Stimulated activated CD4-positive, alpha-beta T cell treated with anti-CD3 and anti-CD28 coated beads, Interleukin-2, amount 100 ng/mL, for 48 hours (primary cell): ENCODE measurements at places on chromosomes 6 and 20.
A peak's percentile ranks its signal among the peaks of the same experiment; 100 is the strongest.

GRCh38 chr6:35248965-35249364 lies 10.6 kb upstream of the ZNF76 start:
- DNase-seq = no peak

DNA sequence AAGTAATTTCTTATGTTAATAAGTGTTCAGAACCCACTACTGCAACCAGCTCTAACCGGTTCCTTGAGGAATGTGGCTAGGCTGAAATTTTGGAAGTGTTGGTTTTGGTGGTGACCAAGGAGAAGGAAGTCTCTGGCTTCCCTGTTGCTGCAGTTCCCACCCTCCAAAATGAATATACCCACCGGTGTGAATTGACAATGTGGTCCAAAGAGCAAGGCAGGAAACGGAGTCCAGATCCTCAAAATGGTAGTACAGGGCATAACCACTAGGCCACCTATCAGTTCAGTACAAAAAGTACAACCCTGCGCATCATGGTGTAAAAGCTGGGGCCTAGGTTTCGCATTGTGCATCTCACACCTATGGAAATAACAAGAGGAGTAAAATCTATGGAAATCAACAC lies 2.8 kb downstream of the ADNP start:
- no peak for DNase-seq

DNA sequence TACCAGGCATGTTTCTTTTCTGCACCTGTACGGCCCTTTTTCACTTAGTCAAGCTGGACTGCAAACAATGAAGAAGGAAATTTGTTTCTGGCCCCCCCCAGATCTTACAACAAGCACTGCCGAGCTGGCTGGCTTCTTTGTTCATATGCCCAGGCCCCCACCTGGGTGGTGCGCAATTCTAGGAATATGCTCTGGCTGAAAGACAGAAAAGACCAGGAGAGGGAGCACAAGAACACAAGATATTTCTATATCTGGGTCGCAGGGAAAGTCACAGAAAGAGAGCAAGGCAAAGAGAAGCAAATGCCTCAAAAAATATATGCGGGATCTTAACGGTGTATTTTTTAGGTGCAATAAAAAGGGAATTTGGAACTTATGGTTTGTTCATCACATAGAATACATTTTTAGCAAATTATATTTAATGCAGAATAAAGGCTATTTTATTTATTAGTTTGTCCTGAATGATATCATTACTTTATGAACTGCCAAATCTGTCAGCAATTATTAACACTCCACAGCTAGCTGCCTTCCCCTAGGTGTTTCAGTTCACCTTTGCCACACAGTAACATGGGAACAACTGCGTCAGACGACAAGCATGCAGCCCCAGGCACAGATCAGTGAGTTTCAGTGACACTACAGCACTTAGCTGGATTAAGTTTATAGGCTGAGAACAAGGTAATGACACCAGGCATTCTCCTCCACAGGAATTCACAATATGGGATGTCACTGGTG lies 76.5 kb downstream of the GJA10 start:
- no peak for DNase-seq

GRCh38 chr20:58470336-58471192 lies 44.6 kb downstream of the APCDD1L start:
- DNase-seq = no peak

GRCh38 chr6:24875534-24875901 lies 60.2 kb downstream of the RIPOR2 start:
- DNase-seq = no peak

GRCh38 chr20:58268421-58268821 lies 40.0 kb upstream of the ANKRD60 start:
- DNase-seq = no peak

GRCh38 chr6:16228709-16229665 lies 9.4 kb upstream of the GMPR start:
- DNase-seq = no peak

- no peak for DNase-seq
These were observed 85.0 kb upstream of the SMLR1 start for GRCh38 chr6:130742131-130742681.

GRCh38 chr6:80642452-80642851 lies 536.0 kb downstream of the BCKDHB start:
- DNase-seq = no peak

- DNase-seq = no peak
These were observed 207.1 kb downstream of the MAFB start for GRCh38 chr20:40481743-40482458.

GRCh38 chr20:1946762-1947534 lies 46.9 kb downstream of the PDYN start:
- no peak for DNase-seq

DNA sequence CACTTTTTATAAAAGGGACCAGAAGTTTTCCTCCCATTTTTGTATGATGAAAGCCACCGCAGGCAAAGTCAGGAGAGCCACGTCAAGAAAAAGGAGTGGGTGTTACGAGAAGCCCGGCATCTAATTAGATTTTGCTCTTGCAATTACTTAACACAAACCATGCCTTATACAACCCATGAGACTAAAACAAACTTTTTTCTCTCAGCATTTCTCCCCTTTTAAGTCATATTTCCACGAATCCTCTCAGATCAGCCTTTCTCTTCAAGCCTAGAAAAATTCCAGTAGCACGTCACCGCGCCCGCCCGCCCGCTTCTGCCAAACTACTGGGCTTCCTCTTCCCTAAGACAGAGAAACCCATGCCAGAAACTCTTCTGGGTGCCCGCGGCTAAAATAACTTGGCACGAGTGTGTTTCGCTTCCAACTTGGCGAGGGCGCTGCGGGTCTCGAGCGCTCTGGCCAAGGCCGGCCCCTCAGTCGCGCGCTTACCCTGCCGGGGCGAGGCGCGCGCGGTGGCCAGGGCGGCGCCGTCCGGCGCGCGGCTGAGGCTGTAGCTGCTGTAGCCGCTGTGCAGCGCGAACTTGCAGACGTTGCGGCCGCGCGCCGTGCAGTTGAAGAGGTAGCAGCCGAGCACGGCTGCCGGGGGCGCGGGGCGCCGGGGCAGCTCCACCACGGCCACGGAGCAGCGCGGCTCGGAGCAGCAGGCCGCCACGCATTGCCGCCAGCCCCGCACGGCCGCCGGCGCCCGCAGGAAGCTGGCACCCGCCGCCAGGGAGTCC lies 1.0 kb downstream of the LRP11 start:
- DNase-seq = peak; percentile 20

- no peak for DNase-seq
These were observed 128.3 kb downstream of the NKAIN2 start for GRCh38 chr6:123931928-123932327.

- DNase-seq = no peak
These were observed 216.4 kb upstream of the MCHR2 start for GRCh38 chr6:100210137-100211117.

- no peak for DNase-seq
These were observed 161.7 kb downstream of the RIMS1 start for GRCh38 chr6:72048080-72048479.

- no peak for DNase-seq
These were observed 22.2 kb downstream of the CEP57L1 start for GRCh38 chr6:109117346-109118035.

DNA sequence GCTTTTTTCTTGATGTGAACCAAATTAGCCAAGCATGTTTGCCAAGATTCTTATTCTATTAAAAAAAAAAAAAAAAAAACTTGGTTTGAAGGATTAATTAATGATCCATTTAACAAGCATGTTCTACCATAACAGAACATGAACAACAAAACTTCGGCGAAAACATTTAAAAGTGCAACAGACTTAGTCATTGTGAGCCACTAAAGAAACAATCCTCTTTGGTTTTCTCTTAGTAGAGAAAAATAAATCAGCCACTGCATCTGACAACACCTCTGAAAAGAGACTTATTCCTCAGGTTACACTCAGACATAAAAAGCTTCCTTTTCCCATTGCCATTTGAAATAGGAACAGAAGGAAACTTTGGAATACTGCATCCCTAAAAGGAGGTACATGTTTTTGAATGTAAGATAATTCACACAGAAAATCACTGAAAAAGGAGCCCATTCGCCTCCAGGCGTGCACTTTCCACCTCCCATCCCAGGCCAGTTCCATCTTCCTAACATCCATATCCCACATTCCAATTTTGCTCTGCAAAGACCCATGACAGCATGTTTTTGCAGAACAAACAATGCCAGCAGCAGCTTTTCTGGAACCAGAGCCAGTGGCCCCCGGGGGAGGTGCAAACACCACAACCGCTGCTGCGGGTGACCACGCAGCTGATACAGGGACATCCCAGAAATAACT lies 79.5 kb downstream of the ZMYND8 start:
- no peak for DNase-seq

DNA sequence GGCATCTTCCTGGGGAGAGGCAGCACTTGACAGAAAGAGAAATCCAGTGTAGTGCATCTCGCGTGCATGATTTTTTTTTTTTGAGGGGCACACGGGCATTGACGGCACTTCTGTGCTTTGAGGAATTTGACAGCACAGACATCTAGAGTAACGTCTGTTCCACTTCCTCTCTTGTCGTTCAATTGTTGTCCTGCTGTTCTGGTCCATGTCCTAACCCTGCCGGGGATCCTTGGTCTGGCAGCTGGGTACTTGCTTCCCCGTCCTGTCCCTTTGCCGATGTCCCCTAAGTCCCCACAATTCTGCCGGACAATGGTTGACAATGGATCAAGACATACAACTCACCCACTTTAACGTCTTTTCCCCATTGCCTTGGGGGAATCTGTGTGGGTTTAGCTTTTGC lies 46.0 kb upstream of the NAA20 start:
- no peak for DNase-seq

DNA sequence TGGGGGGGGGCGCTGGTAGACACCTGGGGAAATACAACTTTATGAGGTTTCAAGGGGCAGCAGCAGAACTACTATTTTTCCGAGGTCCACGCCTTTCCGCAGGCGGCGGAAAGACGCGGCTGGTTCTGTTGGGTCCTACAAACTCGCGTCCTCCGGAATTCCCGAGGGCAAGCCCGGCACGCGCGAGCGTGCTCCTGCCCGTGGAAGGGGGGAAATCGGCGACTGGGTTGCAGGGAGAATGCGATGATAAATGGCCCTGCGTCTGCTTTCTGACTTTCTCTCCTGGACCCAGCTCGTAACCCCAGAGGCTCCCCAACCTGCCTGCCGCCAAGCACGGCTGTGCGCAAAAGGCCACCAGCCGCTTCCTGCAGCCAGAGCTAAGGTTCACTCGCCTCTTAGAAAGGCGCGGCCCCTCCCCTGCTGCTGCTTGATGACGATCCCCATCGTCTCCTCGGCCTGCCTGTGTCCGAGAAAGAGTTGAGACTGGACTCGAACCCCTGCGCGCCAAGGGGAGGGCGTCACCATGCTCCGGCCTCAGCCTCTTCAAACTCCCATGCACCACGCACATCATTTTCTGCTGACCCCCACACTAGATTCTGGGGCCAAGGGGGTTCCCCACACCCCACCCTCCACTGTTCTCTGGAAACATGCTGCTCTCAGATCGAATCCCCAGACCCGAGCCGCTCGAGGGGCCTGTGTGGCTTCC lies 6.7 kb downstream of the FOXA2 start:
- no peak for DNase-seq

- no peak for DNase-seq
These were observed 157.0 kb downstream of the CLIC5 start for GRCh38 chr6:45858691-45859090.

- DNase-seq = no peak
These were observed 130.5 kb downstream of the CRYBG1 start for GRCh38 chr6:106490974-106491373.

DNA sequence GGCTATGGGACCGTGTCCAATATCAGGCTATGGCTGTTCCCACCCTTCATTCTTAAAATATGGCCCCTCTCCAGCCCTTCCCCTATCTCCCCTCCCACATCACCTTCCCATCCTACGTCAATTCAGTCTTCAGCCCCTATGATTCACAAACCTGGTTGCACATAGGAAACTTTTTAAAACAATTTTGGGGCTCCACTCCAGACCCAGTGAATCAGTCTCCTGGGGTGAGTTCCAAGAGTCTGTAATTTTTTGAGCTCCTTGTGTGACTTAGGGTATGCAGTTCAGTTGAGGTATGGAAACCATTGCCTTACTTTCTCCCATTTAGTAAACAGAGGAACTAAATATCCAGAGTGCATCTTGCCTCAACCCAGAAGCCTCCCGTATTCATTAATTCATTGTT lies 5.5 kb downstream of the HNF4A start:
- DNase-seq = no peak

DNA sequence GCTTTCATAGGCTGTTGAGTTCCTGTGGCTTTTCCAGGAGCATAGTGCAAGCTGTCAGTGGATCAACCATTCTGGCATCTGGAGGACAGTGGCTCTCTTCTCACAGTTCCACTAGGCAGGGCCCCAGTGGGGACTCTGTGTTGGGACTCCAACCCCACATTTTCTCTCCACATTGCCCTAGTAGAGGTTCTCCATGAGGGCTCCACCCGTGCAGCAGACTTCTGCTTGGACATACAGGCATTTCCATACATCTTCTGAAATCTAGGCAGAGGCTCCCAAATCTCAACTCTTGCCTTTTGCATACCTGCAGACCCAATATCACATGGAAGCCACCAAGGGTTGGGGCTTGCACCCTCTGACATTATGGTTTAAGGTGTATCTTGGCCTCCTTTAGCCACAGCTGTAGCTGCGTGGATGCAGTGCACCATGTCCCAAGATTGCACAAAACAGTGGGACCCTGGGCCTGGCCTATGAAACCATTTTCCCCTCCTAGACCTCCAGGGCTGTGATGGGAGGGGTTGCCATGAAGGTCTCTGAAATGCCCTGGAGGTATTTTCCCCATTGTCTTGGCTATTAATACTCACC lies 645.9 kb upstream of the CITED2 start:
- no peak for DNase-seq

DNA sequence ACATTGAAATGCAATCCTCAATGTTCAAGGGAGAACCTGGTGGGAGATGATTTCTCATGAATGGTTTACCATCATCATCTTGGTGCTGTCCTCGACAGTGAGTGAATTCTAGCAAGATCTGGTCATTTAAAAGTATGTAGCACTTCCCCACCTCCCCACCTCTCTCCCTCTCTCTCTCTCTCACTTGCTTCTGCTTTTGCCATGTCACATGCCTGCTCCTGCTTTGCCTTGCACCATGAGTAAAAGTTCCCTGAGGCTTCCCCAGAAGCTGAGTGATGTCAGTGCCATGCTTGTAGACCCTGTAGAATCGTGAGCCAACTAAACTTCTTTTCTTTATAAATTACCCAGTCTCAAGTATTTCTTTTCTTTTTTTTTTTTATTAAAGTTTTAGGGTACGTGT lies 60.5 kb downstream of the DST start:
- no peak for DNase-seq

- DNase-seq = no peak
These were observed 108.4 kb upstream of the SIM1 start for GRCh38 chr6:100573166-100573565.

GRCh38 chr6:84528201-84528600 lies 236.2 kb downstream of the TBX18 start:
- no peak for DNase-seq

DNA sequence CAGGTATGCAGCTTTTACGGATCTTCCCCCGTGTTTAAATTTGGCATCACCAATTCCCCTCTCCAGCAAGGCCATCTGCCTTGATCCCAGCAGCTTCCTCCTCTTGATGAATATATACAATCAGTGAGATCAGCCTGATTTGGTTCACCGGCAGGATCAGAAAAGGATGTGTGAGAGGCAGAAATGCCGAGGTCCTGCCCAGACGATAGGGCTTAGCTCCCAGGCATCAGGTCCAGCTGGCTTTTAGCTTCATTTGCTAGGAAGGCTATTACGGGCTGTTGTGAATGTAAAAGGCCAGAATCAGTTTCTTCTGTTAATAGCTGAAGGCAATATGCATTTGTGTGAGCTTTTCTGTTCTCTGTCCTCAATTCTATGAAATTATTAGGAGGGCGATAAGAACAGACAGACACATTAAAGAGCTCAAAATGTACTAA lies 372.8 kb downstream of the BTBD9 start:
- no peak for DNase-seq
